ENCODE measurements at places on chromosomes 12 and 14. TPM values are rescaled to one million over a fixed set of nuclear protein-coding genes. Genes with fewer than 3 reads are reported as not detected.

GRCh38 chr14:54108481-54109471 is 152.2 kb upstream of the BMP4 start:
- DNase-seq, result no peak

DNA sequence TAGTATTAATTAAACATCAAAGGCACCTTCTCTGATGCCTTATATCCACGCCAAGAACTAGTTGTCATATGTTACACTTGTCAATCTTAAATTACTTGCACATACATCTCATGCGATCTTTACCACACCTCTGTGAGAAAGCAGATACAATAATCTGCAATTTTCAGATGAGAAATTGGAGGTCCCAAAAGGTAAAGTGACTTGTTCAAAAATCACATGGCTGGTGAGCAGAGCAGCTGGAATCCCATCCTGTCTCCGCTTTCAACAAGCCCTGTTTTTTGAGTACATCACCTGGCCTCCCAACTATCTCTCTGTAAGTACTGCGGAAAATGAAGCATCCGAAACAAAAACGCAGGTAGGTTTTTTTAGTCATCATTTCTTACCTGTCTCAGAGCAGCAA is 203.4 kb upstream of the FOXN3 start:
- DNase-seq, result no peak

GRCh38 chr14:71803539-71804260 is 128.5 kb upstream of the RGS6 start:
- no peak for DNase-seq

DNA sequence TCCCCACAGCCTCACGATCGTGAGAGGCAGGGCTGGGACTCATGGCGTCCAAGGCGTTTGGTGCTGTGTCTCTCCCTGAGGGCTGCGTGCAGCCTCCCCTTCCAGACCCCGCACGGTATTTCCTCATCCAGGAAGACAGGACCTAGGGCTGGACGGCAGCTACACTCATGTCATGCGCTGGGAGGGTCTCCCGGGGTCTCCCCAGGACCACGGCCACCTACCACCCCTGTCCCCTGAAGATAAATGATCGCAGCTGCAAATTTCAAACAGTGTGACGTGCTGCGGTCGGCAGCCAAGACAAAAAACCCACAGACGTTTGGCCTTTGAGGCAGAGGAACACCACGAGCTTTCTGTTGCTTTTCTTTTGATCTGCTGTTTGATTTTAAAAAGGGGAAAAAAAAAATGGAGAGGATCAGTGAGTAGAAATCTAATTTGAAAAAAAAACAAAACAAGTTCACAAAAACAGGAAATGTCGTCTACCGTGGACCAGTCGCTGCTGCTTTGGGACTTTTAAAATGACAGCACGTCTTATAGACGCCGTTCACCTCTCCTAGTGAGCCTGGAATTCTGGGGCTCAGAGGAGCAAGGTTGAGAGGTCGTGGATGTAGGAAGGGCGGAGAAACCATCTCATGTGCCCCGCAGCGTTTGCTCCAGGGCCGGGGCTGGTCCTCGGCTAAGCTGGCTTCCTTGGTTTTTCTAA is 237.6 kb downstream of the SLC41A2 start:
- peak; percentile 92 for DNase-seq

- no peak for DNase-seq
Observed at GRCh38 chr12:109255377-109255776, 53.7 kb downstream of the FOXN4 start.

- DNase-seq, result no peak
Observed at GRCh38 chr14:99552572-99553216, 51.3 kb downstream of the CCDC85C start.

GRCh38 chr12:101459642-101460346 is 15.3 kb upstream of the SPIC start:
- DNase-seq, result no peak

DNA sequence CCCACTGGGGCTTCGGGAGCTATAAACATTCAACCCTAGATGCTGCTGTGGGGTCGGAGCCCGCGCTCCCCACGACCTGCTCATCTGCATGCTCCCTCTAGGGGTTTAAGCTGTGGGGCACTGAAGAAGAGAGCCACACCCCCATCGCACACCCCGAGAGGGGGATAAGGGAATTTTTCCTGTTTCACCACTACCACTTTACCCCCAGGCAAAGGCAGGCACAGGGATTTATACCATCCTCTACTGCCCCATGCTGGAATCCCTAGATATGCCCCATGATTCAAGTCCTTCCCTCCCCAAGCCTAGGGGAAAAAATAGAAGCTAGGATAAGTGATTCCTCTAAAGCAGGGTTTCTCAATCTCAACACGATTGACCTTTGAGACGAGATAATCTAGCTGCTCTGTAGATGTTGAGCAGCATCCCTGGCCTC is 59.9 kb upstream of the CCDC60 start:
- DNase-seq, result no peak

- DNase-seq, result no peak
Observed at GRCh38 chr12:30599608-30600007, 96.1 kb downstream of the IPO8 start.

- no peak for DNase-seq
Observed at GRCh38 chr12:94126067-94126466, 22.3 kb upstream of the PLXNC1 start.

GRCh38 chr14:98950353-98950895 is 321.6 kb downstream of the BCL11B start:
- DNase-seq, result no peak

- DNase-seq, result no peak
Observed at GRCh38 chr12:66036317-66036716, 94.2 kb downstream of the LLPH start.

- no peak for DNase-seq
Observed at GRCh38 chr12:38892087-38892786, 13.2 kb downstream of the CPNE8 start.

GRCh38 chr14:55604900-55605418 is 25.0 kb downstream of the KTN1 start:
- no peak for DNase-seq

The TIMELESS gene
- 6.7 TPM for total RNA-seq

The MIA2 gene
- total RNA-seq, result 7.8 TPM

The ACOT6 gene
- total RNA-seq, result not detected

The CCDC175 gene
- 0.54 TPM for total RNA-seq
